Kidney epithelial cell (primary cell): ENCODE measurements at places on chromosomes 7 and 10.

GRCh38 chr7:99505324-99505662, 831 bp downstream of the ZKSCAN5 start:
- DNase-seq: no peak

DNA sequence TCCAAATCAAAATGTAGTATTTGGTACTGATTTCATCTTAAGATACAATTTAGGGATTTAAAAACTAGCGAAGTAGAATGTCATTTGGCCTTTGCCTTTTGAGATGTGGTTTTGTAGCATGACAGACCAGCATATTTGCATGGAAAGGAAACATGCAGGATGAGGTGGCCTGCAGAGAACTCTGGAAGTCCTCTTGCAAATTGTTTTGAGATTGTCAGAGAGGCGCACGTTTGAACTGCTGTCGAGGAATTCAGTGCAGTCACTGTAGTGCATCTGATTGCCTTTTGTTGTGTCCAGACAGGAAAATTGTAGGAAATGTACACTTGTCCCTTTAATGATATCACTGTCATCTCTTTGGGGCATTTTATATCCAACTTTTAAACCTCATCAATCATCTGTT, 136.7 kb downstream of the CELF2 start:
- no peak for DNase-seq

DNA sequence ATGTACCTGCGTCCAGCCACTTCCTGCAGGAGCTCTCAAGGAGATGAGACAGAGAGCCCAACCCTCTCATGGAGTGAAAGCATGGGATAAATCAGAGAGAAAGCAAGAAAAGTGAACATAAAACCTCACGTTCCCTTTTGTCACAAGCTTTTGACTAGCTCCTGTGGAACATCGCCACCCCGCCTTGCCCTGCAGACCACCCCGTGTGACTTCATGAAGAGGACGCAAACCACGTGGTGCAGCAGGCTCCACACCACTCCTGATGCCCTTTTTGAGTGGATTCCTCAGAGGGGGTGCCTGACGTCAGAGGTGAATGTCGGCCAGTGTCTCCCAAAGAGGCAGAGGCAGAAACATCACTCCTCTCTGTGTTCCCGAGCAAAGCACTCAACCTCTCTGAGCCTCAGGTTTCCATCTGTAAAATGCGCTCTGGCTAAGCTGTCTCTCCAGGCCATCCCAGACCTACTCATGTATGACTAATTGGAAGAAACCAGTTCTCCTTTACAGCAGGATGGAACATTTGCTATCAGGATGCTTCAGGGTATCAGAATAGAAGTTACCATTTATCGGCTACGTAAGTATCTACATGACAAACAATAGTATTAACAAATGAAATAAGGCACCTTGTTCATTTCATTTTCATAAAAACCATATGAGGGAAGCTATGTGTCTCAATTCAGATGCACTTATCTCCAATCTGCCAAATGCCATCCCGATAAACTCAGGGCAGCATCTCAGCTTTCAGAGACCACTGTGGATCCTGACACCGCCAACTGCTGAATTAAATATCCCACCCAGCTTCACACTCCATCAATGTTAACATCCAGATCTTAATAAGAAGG, 5.3 kb downstream of the ZNF488 start:
- DNase-seq: no peak

DNA sequence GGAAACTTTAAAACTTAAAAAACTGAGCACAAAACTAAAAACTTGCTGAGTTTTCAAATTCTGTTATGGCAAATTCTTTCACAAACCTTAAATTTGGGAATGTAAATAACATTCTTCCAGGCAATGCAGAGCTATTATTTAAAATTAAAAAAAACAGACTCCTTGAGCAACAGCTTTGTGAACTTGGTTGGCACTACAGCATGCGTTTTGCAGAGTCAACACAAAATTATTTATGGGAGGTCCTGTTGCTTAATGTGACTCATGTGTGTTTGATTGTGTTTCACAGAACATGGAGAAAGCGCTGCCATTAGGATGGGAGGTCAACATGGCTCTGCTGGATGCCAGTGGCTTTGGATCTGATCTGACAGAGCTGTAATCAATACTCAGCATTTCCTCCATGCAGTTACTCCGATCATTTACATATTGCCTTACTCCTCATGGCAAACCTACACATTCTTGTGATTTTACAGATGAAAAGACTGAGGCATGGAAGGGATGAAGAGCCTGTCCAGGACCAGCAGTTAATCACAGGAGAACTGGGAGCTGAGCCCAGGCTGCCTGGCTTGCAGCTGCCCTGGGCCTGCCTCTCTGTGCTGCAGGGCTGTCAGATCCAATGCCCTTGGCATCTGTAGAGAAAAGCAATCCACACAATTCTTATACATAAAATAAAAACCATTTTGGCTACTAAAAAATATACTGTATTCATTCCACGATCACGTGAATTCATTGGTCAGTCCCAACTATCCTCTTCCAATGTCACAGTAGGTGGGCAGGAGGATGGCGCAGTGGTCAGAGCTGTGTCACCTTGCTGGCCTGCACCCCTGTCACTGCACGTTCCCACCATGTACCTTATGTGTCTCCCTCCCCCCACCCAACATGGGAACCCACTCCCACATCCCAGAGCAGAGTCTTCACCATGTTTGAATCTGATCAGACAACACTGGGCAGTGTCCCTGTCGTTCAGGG, 200.9 kb downstream of the CXCL12 start:
- no peak for DNase-seq

GRCh38 chr10:100307684-100308083, 21.2 kb upstream of the BLOC1S2 start:
- no peak for DNase-seq

GRCh38 chr10:12720217-12720981, 281.1 kb downstream of the CCDC3 start:
- DNase-seq: peak; percentile 94

- DNase-seq: no peak
Measured at GRCh38 chr7:8561449-8561848, 128.0 kb downstream of the NXPH1 start.

DNA sequence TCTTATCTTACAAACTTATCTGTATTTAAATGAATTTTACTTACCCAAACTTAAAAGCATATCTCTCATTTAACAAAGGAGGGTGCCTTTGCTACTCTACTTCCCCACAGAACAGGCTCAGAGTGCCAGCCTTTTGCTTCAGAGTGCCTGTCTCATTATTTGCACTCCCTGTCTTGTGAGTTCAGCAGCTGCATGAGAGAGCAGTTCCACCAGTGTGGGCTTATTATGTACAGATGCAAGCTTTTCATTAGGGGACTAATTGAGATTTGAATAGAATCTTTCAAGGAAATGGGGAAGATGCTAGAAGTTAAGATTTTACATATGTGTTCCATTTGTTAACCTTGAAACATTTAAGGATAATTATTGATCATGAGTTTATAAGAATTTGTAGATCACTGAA, 310.2 kb upstream of the LRRN3 start:
- no peak for DNase-seq

- peak; percentile 14 for DNase-seq
Measured at GRCh38 chr7:24401628-24402593, 117.9 kb downstream of the NPY start.

GRCh38 chr7:67916571-67917436, 920.2 kb downstream of the TYW1 start:
- no peak for DNase-seq

DNA sequence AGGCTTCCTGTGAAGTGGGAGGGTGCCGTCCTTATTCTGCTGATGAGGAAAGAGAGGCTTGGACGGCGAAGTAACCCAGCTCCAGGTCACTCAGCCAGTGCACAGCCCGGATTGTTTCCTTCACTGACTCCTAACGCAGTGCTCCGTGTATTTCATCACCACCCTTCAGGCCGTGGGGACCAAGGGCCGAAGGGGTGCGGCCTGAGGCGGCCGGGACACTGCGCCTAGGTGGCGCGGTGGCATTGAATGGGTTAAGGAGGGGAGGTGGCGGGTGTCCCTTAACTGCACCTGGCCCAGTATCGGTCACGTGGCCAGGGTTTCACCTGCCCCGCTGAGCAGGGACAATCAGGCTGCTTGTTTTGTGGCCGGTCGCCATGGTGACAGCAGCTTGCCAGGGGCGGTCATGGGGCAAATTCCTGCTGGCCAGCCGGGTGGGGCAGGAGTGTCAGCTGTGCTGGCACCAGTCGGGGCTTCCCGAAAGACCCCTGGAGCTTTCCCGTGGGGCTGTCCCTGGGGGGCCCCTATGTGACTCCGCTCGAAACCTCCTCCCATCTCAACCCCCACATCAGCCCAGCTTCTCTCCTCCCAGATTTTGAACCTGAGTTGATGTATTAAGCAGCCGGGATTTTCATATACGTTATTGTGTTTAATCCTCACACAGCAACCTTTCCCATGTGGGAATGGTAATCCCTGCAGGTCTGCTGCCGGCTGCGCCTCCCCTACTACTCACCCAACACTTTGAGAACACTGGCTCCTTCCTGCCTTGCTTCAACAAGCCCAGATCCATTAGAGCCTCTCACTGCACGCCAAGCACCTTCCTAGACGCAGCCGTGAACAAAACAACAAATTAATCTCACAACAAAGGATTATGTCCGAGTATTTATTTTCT, 4.4 kb upstream of the ABHD11 start:
- peak; percentile 95 for DNase-seq

DNA sequence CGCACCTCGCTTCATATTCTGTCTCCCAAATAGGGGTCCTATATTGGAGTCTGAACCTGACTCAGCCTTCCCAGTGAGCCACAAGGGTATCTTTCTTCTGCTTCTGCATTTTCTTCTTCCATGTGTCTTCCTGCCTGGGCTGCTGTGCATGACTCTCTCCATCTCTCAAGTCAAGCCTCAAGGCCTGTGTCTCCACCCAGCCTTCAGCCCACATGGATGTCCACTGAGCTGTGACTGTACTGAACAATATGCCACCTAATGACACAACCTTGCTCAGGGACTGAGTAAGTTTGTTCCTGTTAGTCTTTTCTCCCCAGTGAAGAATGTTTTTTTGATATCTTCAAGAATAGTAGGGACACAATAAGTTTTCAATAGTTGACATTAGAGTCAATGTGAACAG, 162.7 kb upstream of the TBX20 start:
- DNase-seq: no peak

- no peak for DNase-seq
Measured at GRCh38 chr10:25959540-25960232, 25.7 kb downstream of the MYO3A start.

DNA sequence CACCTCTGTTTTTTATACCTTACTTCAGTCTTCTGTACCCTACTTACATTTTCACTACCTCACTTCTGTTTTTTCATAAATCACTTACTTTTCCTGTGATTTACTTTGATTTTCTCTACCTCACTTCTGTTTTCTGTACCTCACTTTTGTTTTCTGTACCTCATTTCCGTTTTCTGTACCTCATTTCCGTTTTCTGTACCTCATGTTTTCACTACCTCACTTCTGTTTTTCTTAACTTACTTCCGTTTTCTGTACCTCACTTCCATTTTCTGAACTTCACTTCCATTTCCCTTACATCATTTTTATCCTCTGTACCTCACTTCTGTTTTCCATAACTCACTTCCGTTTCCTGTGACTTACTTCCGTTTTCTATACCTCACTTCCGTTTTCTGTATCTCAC, 492.0 kb upstream of the AKR1E2 start:
- DNase-seq: no peak

GRCh38 chr7:146115851-146116520, 615 bp upstream of the CNTNAP2 start:
- no peak for DNase-seq
